Esophagus squamous epithelium (tissue), 5 donors: ENCODE measurements at places on chromosomes 16 and 17.

GRCh38 chr17:9883451-9883850 is 21.6 kb downstream of the RCVRN start:
- DNase-seq, result no peak

DNA sequence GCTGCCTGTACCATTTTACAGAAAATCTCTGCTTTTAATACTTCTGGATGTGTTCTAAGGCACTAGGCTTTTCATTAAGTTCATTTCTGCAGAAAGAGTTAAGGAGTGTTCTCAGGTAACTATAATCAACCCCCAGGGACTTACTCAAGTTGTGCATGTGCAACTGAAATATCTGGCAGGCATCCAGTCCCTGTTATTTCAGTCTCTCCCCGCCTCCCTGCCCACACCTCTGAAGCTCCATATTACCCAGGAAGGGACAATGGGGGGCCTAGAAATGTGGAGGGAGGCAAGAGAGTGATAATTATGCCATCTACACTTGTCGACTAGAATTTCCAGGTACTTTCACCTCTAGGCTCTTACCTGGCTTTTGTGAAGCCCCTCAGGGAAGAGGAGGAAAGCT is 432.2 kb downstream of the MAF start:
- DNase-seq, result no peak

GRCh38 chr16:54106057-54106456 is 180.5 kb downstream of the IRX3 start:
- DNase-seq, result no peak

- no peak for DNase-seq
These were observed 87.8 kb downstream of the MRM1 start for GRCh38 chr17:36689089-36689667.

GRCh38 chr17:42521666-42522262 is 14.3 kb upstream of the NAGLU start:
- DNase-seq, result no peak

GRCh38 chr16:84699147-84699711 is 571 bp upstream of the USP10 start:
- DNase-seq, result no peak

DNA sequence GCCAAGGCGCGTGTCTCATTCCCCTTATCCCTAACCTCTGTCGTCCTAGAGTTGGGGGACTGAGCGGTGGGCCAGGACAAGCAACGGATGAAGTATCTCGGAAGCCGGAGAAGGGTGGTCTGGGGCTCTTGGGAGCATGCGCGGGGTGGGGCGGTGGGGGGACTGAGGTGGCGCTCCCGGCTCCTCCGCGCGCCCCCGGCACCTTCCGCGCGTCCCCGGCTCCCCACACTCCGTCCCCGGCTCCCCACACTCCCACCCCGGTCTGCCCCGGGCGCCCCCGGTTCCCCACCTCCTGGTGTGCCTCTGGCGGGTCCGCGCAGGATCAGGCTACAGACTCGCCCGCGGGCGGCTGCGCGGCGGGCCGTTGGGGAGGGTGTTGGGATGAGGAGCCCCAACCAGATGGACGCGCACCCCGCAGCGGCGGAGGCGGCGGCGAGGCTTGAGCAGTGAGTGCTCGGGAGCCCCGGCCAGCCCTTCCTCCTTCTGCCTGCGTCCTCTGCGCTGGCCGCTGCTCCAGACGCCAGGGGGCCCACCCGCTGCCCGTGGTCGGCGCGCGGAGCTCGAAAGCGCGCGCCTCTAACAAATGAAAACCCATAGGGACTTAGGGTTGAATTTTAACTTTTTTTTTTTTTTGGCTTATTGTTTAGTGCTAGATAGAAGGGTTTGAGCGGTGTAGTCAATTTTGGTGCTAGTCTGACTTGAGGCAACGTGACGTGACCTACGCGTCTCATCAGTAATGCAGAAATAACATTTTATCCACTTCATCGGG is 5.6 kb upstream of the CRYM start:
- no peak for DNase-seq

- DNase-seq, result no peak
These were observed 31.2 kb downstream of the MMD start for GRCh38 chr17:55390364-55390977.

DNA sequence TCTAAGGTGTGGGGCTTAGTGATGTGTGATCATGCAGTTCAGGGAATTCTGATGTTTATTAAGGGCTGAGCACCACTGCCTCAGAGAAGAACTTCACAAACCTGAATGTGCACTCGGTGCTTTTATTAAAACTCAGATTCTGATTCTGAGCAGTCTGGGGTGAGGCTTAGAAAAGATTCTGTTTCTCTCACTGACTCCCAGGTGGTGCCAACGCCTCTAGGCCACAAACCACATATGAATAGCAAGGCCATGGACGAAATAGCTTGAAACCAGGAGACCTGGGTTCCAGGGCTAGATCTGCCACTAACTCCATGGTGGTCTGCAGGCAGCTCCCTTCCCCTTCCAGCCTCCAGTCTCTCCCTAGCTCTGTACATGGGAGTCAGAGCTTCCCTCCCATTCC is 169.1 kb downstream of the HS3ST3B1 start:
- DNase-seq, result no peak

- DNase-seq, result no peak
These were observed 118.5 kb downstream of the KIF2B start for GRCh38 chr17:53941231-53941630.

DNA sequence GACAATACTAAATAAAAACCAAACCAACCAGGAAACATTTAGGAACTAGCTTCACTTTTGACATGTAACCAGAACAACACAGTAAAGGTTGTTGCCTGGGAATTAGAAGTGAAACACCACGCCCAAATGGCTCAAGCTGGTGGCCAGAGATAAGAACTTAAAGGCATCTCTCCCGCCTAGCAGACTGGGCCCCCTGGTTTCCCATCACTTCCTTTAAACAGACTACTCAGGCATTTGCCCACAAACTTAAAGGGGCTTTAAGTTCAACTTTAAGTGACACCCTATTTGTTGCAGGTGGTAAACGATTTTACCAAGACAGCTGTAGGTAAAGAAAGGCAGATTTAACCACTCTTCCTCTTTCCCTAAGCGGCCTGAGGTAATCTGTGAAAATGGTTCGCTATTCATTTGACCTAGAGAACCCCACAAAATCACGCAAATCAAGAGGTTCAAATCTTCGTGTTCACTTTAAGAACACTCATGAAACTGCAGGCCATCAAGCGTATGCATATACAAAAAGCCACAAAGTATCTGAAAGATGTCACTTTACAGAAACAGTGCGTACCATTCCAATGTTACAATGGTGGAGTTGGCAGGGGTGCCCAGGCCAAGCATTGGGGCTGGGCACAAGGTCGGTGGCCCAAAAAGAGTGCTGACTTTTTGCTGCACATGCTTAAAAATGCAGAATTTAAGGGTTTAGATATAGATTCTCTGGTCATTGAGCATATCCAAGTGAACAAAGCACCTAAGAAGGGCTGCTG is 40.8 kb upstream of the BPTF start:
- DNase-seq, result no peak

GRCh38 chr17:55433629-55434422 is 12.2 kb upstream of the MMD start:
- no peak for DNase-seq

- DNase-seq, result no peak
These were observed 93.8 kb downstream of the LITAF start for GRCh38 chr16:11492808-11493530.

DNA sequence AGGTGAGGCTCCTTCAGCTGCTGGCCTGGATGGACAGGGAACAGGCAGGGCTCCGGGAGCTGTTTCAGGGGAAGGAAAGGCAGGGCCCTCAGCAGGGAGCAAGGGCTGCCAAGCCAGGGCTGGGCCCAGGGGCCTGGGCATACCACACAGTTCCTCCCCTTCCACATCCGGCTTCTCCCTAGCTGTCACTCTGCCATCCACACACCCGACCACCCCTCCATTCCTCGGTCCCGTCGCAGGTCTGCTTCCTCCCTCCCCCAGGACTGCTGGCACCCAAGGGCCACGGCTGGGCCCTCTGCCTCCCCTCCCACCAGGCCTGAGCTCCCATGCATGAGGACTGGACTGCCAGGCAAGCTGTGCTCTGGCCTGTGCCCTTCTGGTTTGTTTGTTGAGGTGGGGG is 24.0 kb downstream of the CDIP1 start:
- no peak for DNase-seq

GRCh38 chr17:81895400-81895799 is 3.9 kb downstream of the ANAPC11 start:
- DNase-seq, result no peak

DNA sequence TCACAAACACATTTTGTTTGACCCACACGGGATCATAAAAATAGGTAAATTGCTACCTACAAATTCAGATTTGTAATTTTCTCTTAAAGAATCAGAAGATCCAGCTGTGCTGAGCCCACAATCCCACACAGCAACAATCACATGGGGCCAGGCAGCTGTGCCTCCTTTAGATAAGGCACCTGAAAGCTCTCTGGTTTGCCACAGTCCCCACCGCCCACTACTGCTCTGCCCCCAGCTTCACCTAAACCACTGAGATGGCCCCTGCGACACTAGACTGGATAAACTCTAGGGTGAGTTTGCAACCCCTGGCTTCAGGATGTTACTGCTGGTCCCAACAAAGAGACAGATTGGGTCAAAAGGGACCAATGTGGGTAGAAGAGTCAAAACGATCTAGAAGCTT is 96.8 kb downstream of the GSG1L start:
- DNase-seq, result no peak

DNA sequence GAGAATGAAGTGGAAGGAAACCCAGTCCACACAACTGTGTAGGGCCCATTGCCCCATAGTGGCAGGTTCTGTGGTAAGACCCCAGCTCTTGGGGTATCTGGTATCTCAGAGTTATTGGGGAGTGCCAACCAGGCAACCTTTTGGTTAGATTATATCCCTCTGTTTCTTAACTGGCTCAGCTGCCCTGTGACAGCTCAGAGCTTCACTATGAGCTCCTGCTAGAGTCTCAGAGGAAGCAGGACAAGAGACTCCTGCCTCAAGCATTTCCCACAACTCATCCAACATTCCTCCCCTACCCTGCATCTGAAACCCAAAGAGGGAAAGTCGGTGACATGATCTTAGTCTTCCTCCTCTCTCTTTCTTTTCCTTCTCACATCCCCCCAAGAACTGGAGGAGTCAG is 292.3 kb downstream of the SHISA9 start:
- DNase-seq, result no peak

DNA sequence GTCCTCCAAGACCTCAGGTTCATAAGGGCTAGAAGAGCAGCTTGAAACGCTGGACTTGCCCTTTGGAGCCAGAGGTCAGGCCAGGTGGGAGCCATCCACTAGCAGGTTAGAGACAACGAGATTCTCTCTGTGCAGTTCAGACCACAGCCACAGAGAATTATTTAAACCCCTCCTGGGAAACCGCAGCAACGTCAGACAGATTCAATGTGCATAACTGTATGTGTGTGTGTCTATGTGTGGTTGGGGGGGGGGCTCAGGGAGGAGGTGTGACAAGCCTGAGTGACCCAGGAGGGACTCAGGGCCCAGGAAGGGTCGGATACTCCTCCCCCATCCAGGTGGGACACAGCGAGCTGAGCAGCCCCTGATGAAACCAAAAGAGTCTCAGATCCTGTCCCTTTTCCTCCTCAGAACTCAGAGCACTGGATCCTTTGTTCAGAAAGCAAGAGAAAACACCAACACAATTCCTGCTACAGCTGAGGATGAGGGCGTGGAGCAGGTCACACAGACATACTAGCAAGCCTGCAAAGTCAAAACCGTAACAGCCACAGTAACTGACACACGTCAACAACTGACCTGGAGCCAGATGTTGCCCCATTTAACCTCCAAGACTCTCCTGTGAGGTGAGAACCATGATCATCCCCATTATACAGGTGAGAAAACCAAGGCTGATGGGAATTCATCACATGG is 66.8 kb downstream of the XYLT1 start:
- no peak for DNase-seq

DNA sequence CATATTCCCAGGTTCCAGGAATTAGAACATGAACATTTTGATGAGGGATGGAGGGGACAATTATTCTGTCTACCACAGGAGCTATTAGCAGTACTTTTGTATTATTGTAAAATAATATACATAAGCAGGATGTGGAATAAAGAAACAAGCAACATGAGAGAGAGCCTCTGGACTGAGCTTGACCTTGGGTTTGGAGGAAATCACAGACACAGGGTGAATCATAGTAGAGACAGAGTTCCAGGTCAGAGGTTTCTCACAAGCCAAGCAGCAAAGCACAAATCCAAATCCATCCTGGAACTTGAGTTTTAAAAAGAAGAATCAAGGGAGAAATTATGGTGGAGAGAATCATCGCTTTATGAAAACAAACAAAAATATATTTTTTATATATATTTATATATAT is 5.1 kb downstream of the KRT31 start:
- no peak for DNase-seq

- no peak for DNase-seq
These were observed 191.8 kb downstream of the SNX29 start for GRCh38 chr16:12168074-12169000.
